ENCODE measurements at places on chromosomes 1 and 21. TPM values are rescaled to one million over a fixed set of nuclear protein-coding genes. Genes with fewer than 3 reads are reported as not detected.

- no peak overlapping the region for H3K27ac ChIP-seq
- peaks cover 55% of the 10 kb centered on the region for H3K27me3 ChIP-seq
- H3K36me3 ChIP-seq: no peaks in the 10 kb centered on the region
- H3K4me1 ChIP-seq: no peaks in the 10 kb centered on the region
- no peak overlapping the region for H3K4me3 ChIP-seq
Measured at GRCh38 chr1:177368255-177368654, 197.5 kb downstream of the BRINP2 start.

- no peak overlapping the region for H3K27ac ChIP-seq
- H3K4me3 ChIP-seq: no peak overlapping the region
- peaks cover 8% of the 10 kb centered on the region for H3K36me3 ChIP-seq
- H3K4me1 ChIP-seq: peaks cover 86% of the 10 kb centered on the region
Measured at GRCh38 chr1:25647106-25647505, 30.5 kb downstream of the MAN1C1 start.

Gene CENPF
- 1.7 TPM for total RNA-seq

DNA sequence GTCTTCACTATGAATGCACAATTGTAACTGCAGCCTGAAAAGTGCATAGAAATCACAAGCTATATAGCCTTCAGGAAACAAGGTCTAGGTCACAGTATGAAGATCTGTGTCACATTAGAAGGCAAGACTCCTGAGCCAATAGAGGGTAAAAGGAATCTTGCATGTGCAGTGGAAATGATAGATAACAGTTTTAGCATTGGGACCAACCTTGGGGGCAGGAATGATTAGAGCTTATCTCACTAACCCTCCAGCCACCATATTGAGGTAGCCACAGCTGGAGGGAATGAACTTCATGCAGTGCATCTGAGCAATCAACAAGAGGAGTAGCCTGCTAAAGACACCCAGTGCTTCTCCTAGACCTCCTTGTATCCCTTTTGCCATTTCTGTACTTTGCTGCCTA is 390.1 kb downstream of the LTN1 start:
- peaks cover 17% of the 10 kb centered on the region for H3K4me1 ChIP-seq
- no peak overlapping the region for H3K4me3 ChIP-seq
- H3K27ac ChIP-seq: no peak overlapping the region
- H3K36me3 ChIP-seq: no peaks in the 10 kb centered on the region
- H3K27me3 ChIP-seq: no peaks in the 10 kb centered on the region

- H3K4me1 ChIP-seq: peaks cover 99% of the 10 kb centered on the region
- no peaks in the 10 kb centered on the region for H3K27me3 ChIP-seq
- H3K27ac ChIP-seq: peak overlapping the region; percentile 96
Measured at GRCh38 chr1:226984521-226985238, 44.6 kb downstream of the COQ8A start.

DNA sequence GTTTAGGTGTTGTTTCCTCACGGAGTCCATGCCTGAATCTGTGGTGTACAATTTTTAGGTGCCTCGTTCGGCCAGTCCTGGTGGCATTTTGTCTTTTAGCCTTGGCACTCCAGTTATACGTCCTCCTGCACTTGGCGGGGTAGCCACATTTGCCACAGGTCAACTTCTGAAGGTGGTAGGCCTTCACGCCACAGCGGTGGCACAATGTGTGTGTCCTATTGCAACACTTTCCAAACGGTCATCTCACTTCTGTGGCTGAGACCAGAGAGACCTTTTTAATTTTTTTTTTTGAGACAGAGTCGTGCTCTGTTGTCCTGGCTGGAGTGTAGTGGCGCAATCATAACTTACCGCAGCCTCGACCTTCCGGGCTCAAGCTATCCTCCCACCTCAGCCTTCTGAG is 49.1 kb downstream of the CAMTA1 start:
- no peaks in the 10 kb centered on the region for H3K27me3 ChIP-seq
- no peak for DNase-seq
- H3K27ac ChIP-seq: no peak overlapping the region
- H3K4me3 ChIP-seq: no peak overlapping the region
- H3K4me1 ChIP-seq: peaks cover 36% of the 10 kb centered on the region

GRCh38 chr1:235266325-235266724 is 61.7 kb downstream of the ARID4B start:
- H3K4me3 ChIP-seq: no peak overlapping the region
- no peaks in the 10 kb centered on the region for H3K36me3 ChIP-seq
- H3K4me1 ChIP-seq: peaks cover 36% of the 10 kb centered on the region
- DNase-seq: no peak
- H3K27ac ChIP-seq: no peak overlapping the region

GRCh38 chr1:6008084-6008415 is 15.8 kb upstream of the NPHP4 start:
- H3K27me3 ChIP-seq: no peaks in the 10 kb centered on the region
- DNase-seq: no peak
- H3K4me1 ChIP-seq: peaks cover 18% of the 10 kb centered on the region
- no peak overlapping the region for H3K27ac ChIP-seq
- H3K4me3 ChIP-seq: no peak overlapping the region

GRCh38 chr1:162689745-162690671 is 57.7 kb downstream of the DDR2 start:
- peak overlapping the region; percentile 85 for H3K27ac ChIP-seq
- H3K36me3 ChIP-seq: no peaks in the 10 kb centered on the region
- no peak for DNase-seq
- H3K4me3 ChIP-seq: no peak overlapping the region
- peaks cover 71% of the 10 kb centered on the region for H3K4me1 ChIP-seq
- no peaks in the 10 kb centered on the region for H3K27me3 ChIP-seq

DNA sequence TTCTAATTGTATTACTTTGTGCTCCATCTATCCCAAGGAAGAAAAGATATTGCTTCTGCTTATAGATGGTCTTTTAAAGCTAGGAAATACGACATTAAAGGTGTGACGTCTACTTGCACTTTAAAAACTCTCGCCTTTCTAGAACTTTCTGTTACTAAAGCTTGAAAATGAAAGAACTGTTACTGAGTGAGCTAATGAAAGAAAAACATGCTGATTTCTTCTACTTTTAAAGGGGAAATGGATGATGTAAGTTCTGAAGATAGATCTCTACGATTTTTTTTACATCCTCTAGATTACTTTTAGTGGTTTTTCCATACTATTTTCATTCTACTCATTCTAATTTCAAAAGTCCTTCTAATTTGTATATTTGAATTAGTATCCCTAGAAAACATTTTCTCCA is 387.5 kb downstream of the USP25 start:
- H3K4me1 ChIP-seq: no peaks in the 10 kb centered on the region
- no peaks in the 10 kb centered on the region for H3K36me3 ChIP-seq
- DNase-seq: no peak
- no peaks in the 10 kb centered on the region for H3K27me3 ChIP-seq
- peak overlapping the region; percentile 30 for H3K4me3 ChIP-seq

DNA sequence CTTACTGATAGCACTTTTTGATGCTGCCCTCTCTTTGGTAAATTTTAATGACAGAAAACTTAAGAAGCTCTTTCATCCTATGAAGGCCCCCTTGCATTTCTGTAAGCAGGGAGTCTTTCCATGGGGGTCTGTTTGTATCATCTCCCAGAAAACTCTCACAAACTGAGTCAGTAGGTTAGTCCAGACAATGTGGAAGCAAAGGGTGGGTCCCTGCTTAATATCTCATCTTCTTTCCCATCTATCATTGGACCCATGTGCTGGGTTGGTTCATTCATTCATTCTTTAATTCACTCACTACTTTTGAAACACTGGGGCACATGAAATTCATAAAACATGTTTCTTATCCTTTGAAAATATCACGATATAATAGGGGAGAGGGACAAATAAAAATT is 164.3 kb downstream of the NTMT2 start:
- no peaks in the 10 kb centered on the region for H3K36me3 ChIP-seq
- H3K27me3 ChIP-seq: no peaks in the 10 kb centered on the region
- H3K4me3 ChIP-seq: no peak overlapping the region
- H3K27ac ChIP-seq: no peak overlapping the region

- no peak for DNase-seq
- H3K36me3 ChIP-seq: no peaks in the 10 kb centered on the region
- peaks cover 42% of the 10 kb centered on the region for H3K4me1 ChIP-seq
- H3K27ac ChIP-seq: peak overlapping the region; percentile 81
Measured at GRCh38 chr1:234907940-234908405, 220.7 kb downstream of the TOMM20 start.

- H3K4me3 ChIP-seq: no peak overlapping the region
- peaks cover 26% of the 10 kb centered on the region for H3K36me3 ChIP-seq
- H3K4me1 ChIP-seq: peaks cover 29% of the 10 kb centered on the region
- H3K27me3 ChIP-seq: no peaks in the 10 kb centered on the region
- no peak for DNase-seq
- H3K27ac ChIP-seq: no peak overlapping the region
Measured at GRCh38 chr1:114455102-114455785, 55.8 kb downstream of the TRIM33 start.
